ENCODE measurements at places on chromosomes 4 and X.

- no peak for DNase-seq
Measured at GRCh38 chr4:154018659-154019058, 229.8 kb upstream of the SFRP2 start.

DNA sequence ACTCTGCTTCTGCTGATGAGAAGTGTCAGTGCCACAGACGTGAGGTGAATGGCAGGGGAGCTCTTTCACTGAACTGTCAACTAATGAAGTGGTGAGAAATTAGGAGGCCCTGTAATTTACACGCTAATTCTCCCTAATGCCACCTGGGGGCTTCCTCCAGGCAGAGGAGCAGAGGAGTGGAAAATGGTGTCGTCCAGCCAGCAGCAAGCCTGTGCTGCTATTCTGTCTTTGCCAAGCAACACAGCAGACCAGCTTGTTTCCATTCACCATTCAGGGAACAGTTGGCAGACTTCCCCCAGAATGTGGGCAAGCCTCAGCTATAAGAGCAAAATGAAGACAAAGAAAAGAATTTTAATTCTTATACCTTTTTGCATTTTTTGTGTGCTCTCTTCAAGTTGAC, 245.2 kb upstream of the TET2 start:
- DNase-seq, result no peak

DNA sequence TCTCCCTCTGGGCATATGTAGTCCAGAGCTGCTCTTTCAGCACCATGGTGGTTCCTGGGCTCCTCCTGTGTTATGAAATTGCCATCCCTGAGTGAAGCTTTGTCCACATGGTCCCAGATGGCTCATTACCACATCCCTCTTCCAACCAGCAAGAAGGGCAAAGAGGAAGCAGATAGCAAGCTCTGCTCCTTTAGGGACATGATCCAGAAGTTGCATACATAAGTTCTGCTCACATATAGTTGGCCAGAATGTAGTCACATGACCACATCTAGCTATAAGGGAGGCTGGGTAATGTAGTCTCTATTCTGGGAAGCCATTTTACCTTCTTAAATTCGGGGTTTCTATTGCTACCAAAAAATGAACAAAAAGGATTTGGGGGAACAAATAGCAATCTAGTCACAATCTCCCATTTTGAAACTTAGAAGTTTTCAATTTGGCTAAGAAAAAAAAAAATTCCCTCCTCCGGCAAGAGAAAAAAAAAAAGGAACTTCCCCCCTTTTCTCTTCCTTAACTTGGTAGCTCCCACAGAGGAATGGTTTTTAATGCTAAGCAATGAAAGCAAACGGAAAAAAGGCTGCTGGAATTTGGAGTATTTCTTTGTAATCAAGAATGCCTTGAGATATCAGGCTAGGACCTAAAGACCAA, 88.2 kb upstream of the USP9X start:
- no peak for DNase-seq

GRCh38 chr4:61406677-61407076, 206.6 kb downstream of the ADGRL3 start:
- DNase-seq, result no peak

DNA sequence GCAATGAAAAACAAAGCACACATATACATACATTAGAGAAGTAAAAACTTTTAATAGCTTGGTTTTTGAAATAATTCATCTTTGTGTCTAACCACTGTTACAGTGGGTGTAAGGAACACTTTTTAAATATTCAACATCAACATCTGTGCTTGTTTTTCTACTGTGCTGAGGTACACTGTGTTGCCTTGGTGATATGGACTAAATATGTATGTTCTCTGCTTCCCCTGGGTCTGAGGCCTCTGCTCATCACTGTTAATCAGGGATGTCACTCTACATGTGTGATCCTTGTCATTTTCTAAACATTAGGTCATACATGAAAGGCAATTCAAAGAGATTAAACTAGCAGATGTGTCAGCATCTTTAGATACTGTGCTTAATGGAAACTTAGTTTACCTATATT, 10.9 kb downstream of the MCTS1 start:
- DNase-seq, result no peak
